Kidney epithelial cell (primary cell): ENCODE measurements at places on chromosomes 2 and 18.

DNA sequence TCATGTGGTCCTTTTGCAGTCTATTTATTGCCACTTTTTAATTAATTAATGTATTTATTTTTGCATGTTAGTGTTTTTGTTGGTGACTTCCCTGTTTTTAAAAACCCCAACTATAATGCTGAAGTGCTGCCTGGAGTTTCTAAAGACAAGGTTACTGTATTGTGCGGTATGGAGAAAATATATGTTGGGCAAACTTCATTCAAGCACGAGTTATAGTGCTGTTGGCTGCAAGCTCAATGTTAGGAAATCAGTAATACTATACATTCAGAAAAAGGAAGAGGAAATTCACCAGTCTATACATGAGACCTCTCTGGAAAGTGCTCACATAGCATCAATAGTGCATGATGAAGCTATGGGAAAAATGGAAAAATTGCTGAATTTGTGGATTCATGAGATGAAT is 15.4 kb upstream of the RBMS1 start:
- DNase-seq, result no peak

GRCh38 chr18:39746201-39746600 is 2180.6 kb upstream of the CELF4 start:
- DNase-seq, result no peak

DNA sequence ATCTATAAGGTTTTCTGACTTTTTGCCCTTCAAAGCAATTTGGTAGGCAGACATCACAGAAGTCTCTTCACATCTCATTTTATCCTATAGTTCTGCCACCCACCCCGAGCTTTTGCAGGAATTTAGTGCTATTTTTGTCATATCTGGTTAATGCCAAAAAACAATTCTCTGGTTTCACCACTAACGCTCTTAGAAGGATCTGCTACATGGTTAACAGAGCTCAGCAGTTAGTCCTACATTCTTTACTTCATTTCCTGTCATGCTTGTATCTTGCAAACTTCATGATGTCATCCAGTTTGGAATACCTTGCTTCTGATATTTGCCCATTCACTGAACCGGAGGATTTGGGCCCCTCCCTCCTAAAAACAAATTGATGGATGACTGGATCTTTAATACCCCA is 116.8 kb upstream of the SERPINE2 start:
- no peak for DNase-seq

GRCh38 chr2:222595581-222595980 is 60.3 kb downstream of the FARSB start:
- DNase-seq, result no peak

DNA sequence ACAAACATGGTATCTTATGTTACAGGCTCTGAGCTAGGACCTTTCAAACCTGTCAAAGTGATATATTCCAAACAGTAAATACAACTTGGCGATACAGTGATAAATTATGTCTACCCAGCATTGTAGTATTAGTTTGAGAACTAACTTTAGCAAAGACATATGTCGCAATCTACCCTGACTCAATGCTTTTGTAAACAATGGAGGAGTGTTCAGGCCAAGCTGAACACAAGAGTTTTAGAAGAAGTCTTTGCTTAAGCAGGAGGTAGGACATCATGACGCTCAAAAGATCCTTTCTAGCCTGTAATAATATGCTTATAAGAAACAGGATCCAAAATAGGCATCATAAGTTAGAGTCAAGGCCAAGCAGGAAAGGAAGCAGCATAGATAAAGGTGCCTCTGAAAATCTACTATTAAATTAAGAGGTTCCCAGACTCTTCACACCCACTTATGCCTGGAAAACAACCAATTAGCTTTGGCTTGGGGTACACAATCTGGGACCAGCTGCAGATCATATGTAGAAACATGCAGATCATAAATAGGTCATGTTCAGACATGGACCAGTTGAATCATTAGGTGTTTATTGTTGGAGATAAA is 132.5 kb downstream of the CSRNP3 start:
- peak; percentile 32 for DNase-seq

DNA sequence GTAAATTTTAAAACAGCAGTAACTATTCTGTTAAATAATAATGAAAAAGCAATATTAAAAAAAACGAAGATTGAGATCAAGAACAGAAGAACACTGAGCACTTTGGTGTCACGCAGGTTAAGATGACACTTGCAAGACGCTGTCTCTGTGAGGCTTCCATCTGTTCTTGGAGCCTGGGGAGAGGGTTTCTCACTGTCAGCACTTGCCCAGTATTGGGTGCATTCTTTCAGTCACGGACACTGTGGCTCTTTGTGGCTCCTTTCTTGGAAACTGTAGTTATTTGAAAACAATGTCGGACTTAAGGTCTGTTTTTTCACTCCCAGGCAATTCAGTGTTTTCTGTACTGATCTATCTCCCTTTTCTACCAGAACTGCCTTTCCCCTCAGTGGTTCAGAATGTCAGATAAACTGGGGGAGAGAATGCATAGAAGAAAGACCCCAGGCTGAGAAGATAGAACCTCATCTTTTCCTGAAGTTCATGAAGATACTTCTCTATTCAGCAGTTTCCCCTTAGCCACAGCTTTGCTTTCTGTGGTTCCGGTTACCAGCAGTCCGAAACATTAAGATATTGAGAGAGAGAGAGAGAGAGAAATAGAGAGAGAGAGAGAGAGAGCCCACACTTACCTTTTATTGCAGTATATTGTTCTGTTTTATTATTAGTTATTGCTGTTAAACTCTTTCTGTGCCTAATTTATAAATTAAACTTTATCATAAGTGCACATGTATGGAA is 283.3 kb downstream of the DCDC2C start:
- no peak for DNase-seq

GRCh38 chr2:239647052-239647819 is 246.4 kb upstream of the HDAC4 start:
- DNase-seq, result no peak

DNA sequence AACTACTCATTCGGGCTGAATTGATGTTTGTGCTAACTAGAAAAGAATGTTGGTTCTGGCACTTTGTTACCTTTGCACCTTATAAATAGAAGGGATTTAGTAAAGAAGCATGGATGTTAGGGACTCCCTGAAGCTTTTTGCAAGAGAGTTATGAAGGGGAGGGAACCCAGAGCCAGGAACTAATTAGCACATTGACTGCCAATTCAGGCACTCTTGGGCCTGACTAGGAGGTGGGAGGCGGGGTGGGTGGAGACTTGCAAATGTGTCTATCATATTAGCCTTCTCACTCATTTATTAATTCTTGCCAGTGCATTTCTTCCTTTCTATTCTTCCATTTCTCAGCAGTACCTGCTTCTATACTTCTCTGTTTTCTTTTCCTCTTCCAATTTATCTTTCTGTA is 1022.4 kb downstream of the TMEM182 start:
- DNase-seq, result no peak

GRCh38 chr2:173087214-173087581 is 11.6 kb downstream of the MAP3K20 start:
- DNase-seq, result no peak

DNA sequence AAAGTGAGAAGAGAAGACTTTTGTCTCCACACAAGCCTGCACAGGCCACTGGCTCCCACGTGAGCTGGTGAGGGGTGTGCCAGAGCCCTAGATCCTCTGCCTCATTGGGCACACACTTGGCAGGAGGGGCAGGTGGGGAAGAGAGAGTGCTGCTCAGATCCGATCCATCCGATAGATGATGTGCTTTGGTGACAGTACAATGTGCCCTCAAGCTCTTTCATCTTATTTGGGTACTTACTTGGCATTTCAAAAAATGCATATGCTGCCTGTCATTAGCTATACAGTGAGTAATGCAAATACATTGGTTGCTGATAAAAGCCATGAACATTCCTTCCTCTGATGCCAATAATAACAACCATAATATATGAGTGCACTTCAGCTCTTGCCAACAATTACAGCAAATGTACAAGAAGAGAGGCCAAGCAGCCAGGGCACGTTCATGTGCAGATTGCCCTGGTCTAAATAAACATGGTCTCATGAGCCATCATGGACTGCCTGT is 255.3 kb downstream of the VAPA start:
- no peak for DNase-seq

DNA sequence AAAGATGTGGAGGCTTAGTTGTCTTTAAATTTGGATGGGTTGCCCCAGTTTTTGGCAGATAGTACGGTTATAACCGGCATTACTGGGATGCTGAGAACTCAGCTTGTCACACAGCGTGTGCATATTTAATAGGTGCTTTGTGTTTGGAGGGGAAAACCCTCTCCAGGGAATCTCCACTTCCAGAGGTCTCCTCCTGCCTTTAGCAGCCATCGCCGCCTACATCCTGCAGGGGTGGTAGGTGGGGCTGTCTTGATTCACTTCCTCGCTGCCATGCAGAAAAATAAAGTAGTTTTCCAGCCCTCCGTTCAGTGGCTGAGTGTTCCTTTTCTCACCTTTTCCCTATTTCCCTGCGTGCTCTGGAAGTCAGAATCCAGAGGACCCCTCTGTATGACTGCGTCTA is 76.4 kb downstream of the ITGB1BP1 start:
- DNase-seq, result no peak

- DNase-seq, result no peak
These were observed 102.2 kb downstream of the ARHGEF33 start for GRCh38 chr2:38991899-38992298.

GRCh38 chr2:99957332-99958133 is 184.9 kb downstream of the AFF3 start:
- DNase-seq, result no peak

GRCh38 chr18:78722386-78722785 is 257.2 kb upstream of the SALL3 start:
- no peak for DNase-seq

GRCh38 chr2:75764611-75765010 is 53.9 kb upstream of the GCFC2 start:
- DNase-seq, result no peak

- no peak for DNase-seq
These were observed 111.3 kb upstream of the SLC14A2 start for GRCh38 chr18:45503990-45504389.

DNA sequence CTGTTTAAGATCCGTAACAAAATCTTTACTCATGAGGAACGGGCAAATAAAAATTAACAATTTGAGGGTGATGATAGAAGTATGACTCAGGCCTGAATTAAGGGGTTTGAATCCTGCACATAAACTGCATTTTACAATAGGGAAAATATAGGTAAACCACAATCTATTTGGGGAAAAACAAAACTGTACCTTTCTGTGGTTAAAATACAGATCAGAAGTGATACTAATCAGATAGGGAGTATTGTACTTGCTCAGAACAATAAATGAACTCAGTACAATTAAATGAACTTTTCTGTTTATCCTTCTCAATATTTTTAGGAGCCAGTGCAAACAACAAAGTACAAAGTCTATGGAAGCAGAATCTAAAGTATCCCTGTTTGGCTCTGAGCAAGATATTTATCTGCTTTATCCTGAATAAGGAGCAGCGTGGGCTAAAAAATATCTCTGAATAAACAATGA is 287.3 kb downstream of the ZNF385B start:
- no peak for DNase-seq

- DNase-seq, result no peak
These were observed 117.9 kb downstream of the SPHKAP start for GRCh38 chr2:228063558-228063957.

DNA sequence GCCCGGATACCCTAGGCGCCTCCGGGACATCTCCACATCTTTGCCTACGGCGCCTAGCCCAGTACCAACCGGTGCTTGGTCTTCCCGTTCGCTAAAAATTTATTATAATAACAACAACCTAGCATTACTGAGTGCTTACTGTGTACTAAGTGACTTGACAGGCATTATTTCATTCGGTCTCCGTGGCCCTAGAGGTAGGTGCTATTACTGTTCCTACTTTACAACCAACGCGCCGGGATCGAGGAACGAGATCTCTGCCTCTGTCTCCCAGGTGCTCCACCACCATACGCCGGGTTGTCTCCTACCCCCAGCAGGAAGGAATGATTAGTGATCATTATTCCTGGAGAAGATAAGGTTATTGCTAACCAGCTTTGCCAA is 657 bp upstream of the BIN1 start:
- no peak for DNase-seq

- DNase-seq, result no peak
These were observed 58.1 kb downstream of the PAX3 start for GRCh38 chr2:222240676-222241049.

DNA sequence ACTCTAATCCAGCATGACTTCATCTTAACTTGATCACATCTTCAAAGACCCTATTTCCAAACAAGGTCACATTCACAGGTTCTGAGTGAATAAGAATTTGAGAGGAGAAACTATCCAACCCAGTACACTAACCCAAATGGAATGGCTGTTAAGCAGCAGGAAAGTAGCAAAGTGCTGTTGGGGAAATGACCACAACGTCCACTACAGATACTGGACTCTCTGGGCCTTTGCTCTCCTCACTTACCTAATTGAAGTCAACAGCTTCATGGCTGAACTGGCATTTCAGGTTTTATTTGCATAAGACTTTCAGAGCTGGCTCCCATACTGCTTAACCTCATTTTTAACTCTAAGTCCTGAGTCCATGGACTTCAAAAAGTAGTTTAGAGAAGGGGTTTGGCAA is 38.0 kb upstream of the ACVR2A start:
- no peak for DNase-seq

DNA sequence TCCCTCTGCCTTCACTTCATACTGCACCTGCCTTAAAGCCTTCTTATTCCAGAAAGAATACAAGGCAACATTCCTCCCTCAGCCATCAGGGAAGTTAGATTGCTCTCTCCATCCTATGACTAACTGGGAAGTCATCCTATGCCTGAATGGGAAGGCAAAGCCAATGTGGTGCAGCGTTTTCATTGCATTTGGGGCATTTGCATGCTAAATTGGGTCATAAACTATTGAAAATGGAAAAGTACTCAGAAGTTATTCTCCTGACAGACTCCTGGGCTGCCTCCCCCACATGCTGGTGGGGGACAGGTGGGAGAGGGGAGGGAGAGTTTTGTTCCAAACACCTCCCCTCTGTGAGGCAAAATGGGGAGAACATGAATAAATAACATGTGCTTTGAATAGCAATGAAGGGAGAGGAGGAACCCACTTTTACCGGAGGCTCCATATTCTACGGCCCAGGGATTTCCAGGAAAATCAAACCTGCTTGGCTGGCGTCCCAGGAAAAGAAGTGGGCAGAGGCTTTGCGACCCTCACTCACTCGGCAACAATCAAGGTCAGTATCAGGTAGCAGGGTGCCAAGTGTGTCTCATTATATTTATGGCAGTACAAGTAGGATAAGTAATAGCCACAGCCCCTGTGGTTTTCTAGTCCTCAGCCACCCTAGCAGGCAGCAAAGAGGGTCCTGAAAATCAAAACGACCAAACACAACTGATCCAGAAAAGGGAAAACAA is 84.1 kb downstream of the BOD1L2 start:
- no peak for DNase-seq

DNA sequence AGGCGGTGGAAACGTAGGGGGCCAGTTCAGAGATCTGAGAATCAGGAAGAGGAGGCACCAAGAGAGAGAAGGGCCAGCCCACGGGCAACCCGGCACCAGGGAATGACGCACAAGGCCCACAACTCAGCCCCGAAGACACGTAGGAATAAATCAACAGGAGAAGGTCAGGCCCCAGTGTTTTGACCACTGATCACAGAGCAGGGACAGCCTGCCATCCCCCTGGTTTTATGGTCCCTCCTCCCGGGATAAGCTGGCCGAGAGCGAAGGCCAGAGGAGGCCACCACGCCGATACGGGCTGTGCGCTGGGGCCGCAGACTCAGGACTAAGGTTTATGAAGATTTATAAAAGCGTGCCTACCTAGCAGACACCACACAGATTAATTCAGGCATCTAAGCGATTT is 341.4 kb downstream of the ZNF516 start:
- no peak for DNase-seq
